ENCODE measurements at places on chromosomes 3 and 15.
A peak's percentile ranks its signal among the peaks of the same experiment; 100 is the strongest.

GRCh38 chr3:48001991-48002390 lies 14.2 kb downstream of the MAP4 start:
- no peak for DNase-seq

GRCh38 chr15:58748852-58749531 lies 515 bp downstream of the ADAM10 start:
- DNase-seq: no peak

DNA sequence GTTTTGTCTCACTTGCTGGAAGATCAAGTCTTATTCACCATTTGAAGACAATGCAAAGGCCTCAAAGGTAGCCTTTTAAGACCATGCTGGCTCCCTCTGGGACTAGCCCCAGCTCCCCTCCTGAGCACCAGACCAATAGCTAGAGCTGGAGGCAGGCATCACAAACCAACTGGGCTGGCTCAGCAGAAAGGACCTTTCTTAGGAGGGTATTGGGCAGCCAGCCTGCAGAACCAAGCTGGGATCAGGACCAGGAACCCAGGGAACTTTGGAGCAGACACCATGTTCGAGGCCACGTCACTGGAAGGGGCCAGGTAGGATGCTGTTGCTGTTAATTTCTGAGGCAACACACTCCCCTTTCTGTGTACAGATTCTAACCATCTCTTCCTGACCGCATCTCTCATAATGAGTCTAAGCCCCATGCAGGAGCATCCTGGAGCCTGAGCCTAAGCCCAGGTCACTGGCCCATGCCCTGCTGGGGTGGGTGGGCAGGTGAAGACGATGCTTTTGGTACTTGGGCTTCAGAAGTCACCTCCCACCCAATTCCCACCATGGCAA lies 81.4 kb upstream of the KLF13 start:
- no peak for DNase-seq

DNA sequence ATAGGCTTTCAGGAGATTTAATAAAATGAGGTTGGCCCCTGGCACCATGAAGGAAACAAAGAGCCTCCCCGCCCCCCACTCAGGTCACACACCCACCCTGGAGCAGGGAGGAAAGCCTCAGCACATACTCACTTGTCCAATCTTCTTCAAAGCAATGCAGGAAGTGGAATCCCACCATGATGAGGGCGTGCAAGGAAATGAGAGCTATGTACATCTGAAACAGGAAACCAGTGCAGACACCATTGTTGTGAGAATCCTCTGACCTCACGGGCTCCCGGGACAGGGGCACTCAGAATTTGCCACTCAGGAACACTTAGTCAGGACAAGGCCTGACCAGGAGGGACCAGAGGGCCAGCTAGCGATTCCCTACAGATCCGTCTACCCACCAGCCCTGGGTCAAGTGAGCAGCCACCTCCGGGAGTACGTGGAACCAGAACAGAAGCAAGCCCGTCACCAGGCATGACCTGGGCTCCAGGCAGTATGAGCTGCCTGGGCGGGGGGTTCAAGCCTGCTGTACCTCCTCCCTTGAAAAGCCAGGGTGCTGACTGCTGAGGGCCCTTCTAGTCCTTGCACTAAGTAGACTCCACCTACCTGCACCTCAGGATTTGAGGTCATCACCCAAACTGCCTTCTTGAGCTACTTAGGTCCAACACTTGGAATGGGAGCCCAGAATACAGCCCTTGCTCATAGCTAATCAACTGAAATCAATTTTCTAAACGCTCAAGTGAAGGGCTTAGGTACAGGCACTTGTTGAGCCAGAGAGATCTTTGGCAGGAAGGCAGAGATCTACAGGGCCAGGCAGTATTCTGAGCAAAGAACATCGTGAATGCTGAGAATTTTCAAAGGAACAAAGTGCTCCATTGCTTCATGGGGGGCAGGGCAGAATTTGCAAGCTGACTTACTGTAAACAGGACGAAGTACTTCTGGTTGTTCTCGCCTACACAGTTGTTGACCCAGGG lies 42.7 kb downstream of the ZDHHC3 start:
- DNase-seq: no peak

- peak; percentile 45 for DNase-seq
Measured at GRCh38 chr3:114880078-114880477, 267.0 kb downstream of the ZBTB20 start.

DNA sequence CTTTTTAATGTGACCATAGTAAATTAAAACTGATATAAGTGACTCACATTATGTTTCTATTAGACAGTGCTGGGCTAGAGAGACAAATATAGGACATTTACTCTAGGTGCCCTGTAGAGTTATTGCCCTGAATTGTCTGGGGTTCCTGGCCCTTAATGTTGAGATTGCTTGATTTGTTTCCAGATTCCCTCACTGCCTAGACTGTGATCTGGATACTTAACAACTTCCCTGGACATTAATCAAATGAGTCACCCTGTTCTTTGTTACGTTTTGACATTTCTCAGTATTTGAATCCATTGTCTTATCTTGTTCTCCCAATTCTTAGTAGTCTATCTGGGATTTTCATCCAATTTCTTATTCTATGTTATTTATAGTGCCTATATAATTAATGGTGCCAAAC lies 65.8 kb downstream of the DTWD1 start:
- no peak for DNase-seq

DNA sequence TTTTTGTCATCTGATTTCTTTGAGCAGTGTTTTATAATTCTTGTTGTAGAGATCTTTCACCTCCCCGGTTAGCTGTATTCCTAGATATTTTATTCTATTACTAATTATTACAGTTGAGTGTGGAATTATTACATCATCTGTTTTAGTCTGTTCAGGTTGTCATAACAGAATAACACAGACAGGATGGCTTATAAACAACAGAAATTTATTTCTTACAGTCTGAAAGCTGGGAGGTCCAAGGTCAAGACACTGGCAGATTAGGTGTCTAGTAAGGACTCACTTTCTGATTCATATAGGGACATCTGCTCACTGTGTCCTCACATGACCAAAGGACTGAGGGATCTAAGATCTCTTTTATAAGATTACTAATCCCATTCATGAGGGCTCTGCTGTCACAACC lies 121.3 kb upstream of the THBS1 start:
- DNase-seq: no peak

GRCh38 chr3:137134431-137134830 lies 176.6 kb downstream of the IL20RB start:
- no peak for DNase-seq

- no peak for DNase-seq
Measured at GRCh38 chr3:185606196-185606595, 20.1 kb downstream of the SENP2 start.

DNA sequence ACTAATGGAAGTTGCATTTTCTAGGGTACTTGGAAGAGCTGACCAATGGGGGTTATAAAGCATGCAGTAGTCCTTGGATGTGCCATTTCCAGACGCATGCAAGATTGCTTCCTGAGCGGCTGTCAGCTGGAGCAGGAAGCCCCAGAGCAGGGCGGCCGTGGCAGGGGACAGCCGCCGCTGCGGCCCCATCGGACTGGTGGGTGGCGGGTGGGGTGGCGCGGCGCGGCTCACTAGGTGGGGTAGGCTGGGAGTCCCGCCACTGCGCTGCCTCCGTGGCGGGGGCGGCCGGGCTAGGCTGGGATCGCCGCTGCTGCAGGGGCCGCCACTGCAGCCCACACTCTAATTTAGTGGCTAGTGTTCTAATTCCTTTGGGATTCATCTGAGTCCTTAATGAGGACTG lies 56.5 kb upstream of the FGF7 start:
- DNase-seq: no peak

GRCh38 chr15:57504599-57504940 lies 87.1 kb upstream of the MYZAP start:
- no peak for DNase-seq

- no peak for DNase-seq
Measured at GRCh38 chr3:106329521-106329920, 460.7 kb upstream of the CBLB start.

DNA sequence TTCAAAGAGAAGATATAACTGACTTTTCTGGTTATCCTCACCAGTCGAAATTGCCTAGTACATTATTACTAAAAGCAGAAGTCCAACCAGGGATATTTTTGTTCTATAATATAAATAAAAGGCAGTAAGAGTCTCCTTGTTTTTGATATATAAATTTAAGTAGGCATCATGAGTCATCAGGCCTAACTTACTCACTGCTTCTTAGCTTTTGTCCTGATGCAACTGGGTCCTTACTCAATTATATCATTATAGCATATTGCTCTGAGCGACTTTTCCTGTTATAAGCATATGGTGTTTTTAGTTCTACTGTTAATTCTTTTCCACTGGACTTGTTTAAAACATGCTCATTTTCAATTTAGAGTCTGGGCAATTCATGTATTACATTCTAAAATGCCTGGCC lies 910.1 kb downstream of the MCTP2 start:
- DNase-seq: no peak

Measured in breast epithelium (tissue), 4 donors.